Stimulated activated CD4-positive, alpha-beta T cell treated with anti-CD3 and anti-CD28 coated beads, TNF-alpha, amount 100 ng/mL, for 48 hours (primary cell): ENCODE measurements at places on chromosomes 7 and 10.

GRCh38 chr10:97314671-97315070, 4.4 kb upstream of the FRAT1 start:
- no peak for DNase-seq

DNA sequence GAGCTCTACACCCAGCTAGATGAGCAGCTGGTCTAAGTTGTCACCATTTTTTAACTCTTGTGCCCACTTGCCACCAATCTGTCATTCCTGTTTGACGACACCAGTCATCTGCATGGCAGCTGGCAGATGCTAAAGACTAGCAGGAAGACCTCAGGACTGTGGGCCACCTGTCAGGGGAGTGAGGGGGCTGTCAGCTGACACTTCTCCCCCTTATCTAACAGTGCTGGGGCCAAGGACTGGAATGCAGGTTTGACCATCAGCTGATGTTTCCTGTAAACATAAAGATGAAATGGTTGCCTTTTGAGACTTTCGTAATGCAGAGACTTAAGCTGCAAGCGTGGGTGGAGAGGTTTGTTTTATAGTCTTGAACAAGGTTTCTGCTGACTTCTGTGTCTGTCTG, 93.5 kb downstream of the WNT2 start:
- no peak for DNase-seq

GRCh38 chr10:8297959-8298358, 243.5 kb downstream of the GATA3 start:
- no peak for DNase-seq

DNA sequence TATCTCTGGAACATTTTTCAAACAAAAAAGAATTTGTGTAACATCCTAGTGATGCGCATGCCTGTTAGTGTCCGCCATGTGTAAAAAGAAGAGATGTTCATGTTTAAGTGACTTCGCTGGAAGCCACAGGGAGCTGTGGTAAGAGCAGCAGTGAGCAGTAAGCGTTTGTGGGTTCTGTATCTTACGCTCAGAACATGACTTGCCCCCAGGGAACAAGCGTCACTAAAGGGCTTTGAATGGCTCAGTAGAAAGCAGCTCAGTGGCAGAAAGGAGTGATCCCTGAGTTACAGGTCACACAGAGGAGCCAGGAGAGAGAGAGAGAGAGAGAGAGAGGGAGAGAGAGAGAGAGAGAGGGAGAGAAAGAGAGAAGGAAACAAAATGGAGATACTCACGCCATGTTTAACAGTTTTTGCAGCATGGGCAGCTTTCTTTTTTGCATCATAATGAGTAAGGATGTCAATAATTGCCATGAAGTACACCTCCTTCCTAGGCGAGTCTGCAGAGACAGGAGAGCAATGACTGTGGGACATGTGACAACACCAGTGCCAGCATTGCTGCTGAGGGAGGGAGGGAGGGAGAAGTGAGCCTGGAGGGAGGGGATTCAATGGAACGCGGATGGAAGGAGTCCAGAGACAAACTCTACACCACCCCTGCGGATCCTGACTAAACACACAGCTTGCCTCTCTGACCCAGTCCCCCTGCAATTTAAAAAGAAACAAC, 174.6 kb downstream of the PIP4K2A start:
- no peak for DNase-seq
